RPMI8226 (cell line): ENCODE measurements at places on chromosomes 2 and 18.
A peak's percentile ranks its signal among the peaks of the same experiment; 100 is the strongest.

DNA sequence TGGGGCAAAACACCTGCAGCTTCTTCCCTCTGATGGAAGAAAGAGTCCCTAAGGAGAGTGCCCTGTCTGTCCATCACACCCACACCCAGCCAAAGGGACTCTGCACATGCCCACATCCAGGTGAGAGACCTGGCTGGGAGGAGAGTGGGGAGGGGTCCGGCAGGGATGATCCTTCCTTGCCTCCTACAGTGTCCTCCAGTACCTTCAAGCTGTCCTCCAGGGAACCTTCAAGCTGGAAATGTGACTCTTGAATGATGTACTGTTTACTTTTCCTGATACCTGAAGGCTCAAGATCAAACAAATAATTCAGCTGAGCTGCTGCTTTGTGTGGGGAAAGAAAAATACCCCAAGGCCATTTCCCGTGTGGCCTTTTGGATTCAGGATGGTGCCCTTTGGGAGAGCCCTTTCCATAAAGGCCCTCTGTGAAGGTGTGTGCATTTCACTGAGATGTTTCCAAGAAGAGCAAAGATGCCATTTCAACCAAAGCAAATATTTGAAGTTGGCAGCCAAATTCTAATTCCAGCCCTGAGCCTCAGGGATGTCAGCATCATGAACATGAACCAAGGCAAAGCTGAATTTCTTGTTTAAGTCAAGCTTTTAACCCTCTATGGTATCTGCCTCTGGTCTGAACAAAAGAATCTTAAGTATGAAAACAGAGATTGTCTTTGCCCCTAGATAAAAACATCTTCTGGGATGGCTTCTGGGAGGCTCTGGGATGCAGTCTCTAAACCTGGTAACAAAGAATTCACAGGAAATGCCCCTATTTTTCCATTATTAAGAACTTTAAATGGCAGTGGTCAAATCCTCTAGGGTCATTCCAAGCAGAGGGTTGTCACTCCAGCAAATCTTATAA is 11.1 kb downstream of the EVA1A start:
- no peak for DNase-seq

DNA sequence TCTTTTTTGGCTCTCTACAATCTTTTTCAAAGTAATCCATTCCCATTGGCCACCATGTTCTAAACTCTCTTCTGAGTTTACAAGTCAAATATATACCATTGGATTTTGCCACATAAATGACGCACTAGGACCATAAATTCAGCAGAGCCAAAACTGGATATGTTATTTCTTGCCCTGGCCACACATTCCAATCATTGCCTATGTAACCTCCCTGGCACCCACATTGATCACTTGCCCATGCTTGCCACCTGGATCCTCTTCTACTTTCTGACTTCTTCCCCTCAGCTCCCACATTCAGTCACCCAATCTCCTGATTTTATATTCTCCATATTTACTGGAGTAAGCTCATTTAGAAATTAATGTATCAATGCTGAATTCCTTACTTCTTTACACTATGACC is 5.1 kb upstream of the ZC3H15 start:
- DNase-seq = no peak

GRCh38 chr18:75154259-75154658 is 54.7 kb downstream of the PTGR3 start:
- no peak for DNase-seq

DNA sequence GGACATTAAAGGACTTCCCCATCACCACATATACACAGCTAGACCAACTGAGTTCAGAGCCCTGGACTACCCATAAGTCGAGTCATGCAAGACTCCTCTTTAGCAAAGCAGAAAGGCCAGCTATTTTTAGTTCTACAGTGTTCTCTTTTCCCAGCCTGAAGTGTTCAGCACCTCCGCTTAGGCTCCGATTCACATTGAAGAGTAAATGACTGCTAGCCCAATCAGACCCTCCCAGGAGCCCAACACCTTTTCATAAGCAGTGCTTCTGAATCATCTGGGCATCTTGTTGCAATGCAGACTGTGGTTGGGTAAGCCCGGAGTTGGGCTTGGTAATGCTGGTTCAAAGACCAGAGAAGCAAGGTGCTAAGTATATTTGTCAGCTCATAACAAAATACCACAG is 138.6 kb upstream of the MSH6 start:
- DNase-seq = peak; percentile 27

GRCh38 chr18:53991805-53992204 is 232.7 kb downstream of the MBD2 start:
- DNase-seq = no peak

DNA sequence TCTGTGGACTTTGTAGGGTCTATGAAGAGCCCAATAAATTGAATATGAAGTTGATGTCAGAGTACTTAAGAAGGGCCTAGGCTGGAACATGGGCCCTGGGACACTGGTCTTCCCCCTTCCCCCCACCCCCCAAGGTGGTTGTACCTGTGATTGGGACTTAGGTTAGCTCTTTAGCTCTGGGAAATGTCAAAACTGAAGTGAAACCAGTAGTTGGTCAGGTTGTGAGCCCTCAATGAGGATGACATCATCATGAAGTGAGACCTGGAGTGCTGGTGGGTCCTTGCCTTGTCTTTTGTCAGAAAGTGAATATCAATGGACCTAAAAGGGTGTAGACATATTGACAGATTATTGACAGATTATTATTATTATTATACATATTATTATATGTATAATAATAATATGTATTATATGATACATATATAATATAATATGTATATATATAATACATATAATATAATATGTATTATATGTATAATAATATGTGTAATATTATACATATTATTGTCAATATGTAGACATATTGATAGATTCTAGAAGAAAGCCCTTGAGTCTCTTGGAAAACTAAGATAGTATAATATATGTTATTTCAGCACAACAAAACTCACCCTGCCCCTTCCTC is 5.4 kb downstream of the MARS2 start:
- DNase-seq = peak; percentile 43

DNA sequence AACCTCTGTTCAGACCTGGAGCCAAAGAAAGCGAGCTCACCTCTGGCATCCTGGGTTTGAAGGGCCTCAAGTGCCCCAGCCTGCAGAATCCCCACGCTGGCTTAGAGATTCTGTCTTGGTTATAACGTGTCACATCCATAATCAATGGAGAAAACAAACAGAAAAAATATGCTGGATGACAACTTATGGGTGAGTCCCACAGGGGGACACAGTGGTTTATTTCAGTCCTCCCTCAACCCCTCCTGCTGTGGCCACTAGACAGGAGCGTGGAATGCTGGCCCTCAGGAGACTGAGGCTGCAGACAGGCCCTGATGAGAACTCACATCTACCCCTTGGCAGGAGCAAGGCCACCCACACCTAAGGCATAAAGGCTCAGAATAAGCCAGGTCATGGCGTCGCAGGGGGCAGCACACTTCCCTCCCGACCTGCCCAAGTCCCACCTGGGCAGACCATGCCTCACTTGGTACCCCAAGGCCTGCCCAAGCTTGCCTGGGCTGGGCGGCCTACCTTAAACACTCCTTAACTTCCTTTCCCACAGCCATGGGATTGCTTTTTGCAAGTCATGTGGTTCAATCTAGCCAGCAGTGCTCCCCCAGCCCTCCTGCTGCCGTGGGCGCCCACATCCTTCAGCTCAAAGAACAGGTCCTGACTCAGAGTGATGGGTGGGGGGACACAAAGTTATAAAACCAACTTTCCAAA is 19.9 kb downstream of the COX7A2L start:
- DNase-seq = no peak

DNA sequence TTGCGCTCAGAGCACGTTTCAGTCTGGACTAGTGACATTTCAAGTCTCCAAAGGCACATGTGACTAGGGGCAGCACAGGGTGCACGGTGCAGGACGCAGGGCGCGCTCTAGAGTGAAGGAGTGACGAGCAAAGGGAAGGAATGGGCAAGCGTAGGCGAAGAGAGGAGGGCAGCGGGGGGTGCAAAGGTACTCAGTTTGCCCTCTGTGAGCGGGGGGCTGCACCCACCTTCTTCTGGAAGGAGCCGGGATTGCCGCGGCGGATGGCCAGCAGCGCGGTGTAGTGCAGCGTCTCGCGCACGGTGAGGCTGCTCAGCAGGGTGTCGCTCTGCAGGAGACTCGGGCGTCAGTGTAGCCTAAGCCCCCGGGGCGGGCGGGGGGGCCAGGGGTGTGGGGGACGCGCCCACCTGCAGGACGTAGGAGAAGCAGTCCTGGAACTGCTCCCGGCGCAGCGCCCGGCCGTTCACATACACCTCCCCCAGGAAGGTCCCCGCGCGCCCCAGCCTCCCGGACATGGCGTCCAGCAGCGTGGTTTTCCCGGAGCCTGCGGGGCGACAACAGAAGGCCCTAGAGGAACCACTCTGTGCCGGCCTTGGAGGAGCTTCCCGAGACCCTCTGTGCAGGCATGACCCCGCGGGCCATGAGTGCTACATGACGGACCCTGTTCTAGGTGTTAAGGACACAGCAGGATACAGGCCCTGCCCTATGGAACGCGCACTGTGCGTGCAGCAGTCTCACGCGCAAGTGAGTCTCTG is 6.9 kb downstream of the ABCG5 start:
- no peak for DNase-seq

- no peak for DNase-seq
These were observed 6.3 kb downstream of the BOK start for GRCh38 chr2:241564596-241565410.

DNA sequence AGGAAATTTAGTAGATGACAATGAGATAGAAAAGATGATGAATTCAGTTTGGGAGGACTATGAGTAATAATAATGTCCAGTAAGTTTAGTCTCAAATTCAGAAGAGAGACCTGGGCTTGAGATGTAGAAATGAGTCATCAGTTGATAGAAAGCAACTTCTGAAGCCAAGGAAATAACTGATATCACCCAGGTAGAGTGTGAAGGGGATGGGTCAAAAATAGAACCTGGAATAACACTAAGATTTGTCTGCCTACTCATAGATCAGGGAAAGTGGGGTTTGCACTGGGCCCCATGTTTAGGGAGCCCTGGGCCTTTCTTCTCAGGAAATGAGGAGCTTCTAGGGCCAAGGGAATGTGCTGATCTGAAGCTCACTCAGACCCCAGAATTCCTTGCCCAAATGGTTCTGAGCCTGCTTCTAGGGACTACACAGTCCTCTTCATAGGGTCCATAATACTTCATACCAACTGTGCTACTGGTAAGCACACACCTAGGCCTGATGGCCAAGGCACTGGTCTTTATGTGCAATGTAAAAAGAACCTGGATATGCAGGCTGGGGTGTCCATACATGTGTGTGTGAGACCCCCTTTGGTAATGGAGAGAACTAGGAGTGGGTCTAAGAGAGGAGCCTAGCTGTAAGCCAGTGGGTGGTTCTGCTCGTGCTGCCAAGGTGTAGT is 141.2 kb downstream of the IKZF2 start:
- DNase-seq = no peak

DNA sequence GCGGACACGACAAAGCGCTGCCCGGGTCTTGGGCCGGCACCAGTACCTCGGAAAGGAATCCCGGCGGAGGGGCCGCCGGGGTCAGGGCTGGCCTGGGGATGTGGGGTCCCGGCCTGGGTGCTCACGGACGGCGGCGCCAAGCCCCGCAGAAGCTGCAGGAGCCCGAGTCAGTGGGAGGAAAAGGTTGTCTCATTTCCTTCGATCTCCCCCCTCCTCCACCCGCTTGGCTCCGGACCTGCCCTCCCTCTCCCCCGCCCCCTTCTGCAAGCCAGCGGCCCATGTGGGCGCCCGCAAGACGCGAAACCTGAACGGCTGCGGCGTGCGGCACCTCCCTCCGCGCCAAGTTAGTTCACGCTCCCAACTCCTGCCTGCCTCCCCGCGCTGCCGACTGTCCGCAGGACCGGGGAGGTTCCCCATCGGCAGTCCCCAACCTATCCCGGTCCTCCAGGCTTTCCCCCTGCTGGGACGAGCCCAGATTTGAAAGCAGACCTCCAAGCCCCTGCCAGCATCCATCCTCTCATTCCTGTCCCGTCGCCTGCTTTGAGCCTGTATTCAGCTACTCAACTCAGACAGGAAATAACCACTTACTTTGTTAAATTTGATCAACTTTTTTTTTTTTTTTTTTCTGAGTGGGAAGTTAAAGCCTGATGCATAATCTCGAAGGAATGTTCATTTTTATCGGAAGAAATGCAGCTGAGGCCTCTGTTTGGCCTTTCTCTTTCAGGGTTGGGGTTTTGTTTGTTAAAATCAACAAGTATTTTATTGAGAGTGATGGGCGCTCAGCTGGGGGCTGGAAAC is at the start of gene EVA1A:
EVA1A (minus strand) TSS at position 172 of the 798 bp plus-strand sequence. CDS start 42,799 bp downstream, outside the sequence.
- DNase-seq = no peak

DNA sequence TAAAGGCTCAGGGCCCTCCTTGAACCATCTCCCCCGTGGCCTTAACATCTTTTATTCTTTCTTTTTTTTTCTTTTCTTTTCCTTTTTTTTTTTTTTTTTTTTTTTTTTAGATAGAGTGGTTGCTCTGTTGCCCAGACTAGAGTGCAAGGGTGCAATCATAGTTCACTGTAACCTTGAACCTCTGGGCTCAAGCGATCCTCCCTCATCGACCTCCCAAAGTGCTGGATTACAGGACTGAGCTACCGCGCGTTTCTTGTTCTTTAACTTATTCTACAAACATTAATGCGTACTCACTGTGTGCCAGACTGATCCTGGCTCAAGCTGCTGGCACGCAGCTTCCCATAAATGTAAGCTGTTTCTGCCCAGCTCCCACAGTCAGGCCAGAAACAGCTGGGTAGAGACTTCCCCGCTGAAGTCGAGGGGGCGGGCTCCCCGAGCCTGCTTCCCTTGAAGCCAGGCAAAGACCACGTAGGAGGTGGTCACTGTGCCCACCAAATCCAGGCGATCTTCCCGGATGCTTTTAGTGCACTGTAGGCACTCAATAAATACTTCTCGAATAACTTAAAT is 29.2 kb upstream of the ATP6V1B1 start:
- DNase-seq = no peak

GRCh38 chr2:224944707-224945547 is 97.3 kb downstream of the DOCK10 start:
- DNase-seq = no peak

- no peak for DNase-seq
These were observed 17.2 kb downstream of the THOC1 start for GRCh38 chr18:250685-251084.

- DNase-seq = no peak
These were observed 756.5 kb downstream of the GALR1 start for GRCh38 chr18:78006006-78006773.

- no peak for DNase-seq
These were observed 76.2 kb downstream of the ATAD2B start for GRCh38 chr2:23850564-23851256.

- no peak for DNase-seq
These were observed 11.2 kb downstream of the NCK2 start for GRCh38 chr2:105755895-105756294.

DNA sequence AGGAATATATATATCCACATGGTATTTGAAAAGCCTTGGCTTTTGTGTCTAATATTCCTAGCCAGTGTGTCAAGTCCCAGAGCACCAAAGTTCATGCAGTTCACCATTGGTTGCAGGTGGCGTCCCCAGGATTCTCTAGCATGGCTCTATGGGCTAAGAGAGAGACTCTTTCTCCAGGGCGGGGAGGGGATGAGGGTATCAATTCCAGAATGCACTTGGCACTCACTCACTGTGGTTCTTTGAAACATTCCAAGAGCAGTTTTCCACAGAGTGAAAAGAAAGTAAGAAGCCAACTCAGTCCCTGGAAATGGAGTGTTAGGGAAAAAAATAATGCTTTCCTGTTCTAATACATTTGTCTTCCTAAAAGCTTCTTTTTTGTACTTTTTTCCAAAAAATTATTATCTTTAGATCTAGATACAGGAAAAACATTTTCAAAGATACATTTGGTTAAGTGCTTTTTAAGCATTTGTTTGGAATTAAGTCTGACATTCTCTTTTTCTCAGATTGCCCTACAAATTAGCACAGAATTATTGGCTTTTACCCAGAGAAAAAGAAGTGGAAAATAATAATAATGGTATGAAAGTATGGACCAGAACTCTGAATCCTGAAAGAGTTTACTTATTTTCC is 239.9 kb downstream of the PAX3 start:
- DNase-seq = no peak
